ENCODE measurements at places on chromosomes 13 and 19.

DNA sequence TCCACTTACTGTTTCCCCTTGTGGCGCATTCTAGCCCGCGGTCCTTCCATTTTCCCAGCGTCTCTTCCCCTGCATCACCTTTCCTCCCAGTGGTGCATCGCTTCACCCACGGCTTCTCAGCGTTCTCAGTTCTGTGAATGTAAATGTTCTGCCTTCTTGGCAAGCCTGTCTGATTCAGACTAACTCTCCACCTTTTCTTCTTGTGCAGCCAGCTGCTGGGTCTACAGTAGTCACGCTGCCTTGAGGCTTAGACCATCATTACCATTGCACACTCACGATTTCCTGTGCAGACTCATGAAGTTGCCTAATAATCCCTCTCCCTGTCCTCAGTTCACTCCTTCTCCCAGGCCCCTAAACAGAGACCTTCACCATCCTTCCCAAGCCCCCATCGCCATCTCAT, 75.0 kb downstream of the DHRS12 start:
- no peak for DNase-seq

- DNase-seq, result no peak
These were observed 480 bp downstream of the GPR108 start for GRCh38 chr19:6736917-6737283.

GRCh38 chr13:111515635-111516034, 195.2 kb downstream of the TEX29 start:
- DNase-seq, result no peak

- no peak for DNase-seq
These were observed 133.9 kb upstream of the WASF3 start for GRCh38 chr13:26423629-26424028.

DNA sequence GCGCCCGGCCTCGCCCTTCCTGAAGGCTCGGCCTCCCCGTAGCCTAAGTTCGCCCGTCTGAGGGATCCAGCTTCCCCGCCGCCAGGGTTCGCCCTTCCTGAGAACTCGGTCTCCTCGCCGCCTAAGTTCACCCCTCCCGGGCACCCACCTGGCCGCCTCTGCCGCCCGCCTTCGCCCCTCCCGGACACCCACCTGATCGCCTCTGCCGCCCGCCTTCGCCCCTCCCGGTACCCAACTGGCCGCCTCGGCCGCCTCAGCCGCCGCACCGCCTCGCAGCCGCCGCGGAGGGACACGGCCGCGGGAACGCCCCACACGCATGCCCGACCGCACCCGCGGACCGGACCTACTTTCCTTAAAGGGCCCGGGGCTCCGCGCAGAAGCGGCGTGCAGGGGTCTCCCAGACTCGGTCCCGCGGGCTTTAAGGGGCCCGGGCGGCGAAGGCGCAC, at the start of gene MOB3A:
MOB3A (minus strand) TSS at position 293 of the 446 bp plus-strand sequence. CDS start 17,766 bp downstream, outside the sequence.
- DNase-seq, result peak; percentile 89

GRCh38 chr13:36880961-36881360, 39.1 kb downstream of the SMAD9 start:
- no peak for DNase-seq

- no peak for DNase-seq
These were observed 49.0 kb downstream of the FREM2 start for GRCh38 chr13:38735665-38736440.

DNA sequence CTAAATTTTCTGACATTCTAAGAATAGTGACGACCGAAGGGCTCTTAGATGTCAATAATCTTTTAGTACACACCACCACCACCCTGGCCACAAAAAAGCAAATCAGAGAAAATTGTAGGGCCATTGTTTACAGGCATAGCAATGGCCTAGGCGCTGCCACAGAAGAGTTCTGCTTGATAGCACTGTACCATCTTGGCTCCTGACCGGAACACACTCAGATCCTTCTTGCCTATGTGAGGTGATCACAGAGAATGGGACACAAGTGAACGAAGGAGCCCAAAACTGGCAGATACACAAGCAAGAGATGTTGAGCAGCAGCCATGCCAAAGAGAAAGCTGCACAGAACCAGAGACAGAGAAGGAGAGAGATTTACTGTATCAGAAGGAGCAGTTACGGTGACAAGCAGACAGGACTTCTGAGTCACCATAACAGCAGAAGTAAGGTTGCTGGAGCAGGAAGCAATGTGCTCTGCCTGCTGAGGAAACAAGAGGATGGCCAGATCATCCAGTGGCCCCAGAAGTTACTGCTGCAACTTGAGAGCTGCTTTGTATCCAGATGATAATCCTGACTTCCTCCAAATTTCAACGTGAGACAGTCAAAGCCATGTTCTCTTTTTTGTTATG, 105.2 kb downstream of the SLITRK6 start:
- DNase-seq, result no peak

GRCh38 chr19:41993612-41994483, at the start of gene ATP1A3:
Gene ATP1A3 (minus strand): TSS chr19:41994230. CDS start chr19:41994076, 154 bp downstream.
- peak; percentile 71 for DNase-seq

DNA sequence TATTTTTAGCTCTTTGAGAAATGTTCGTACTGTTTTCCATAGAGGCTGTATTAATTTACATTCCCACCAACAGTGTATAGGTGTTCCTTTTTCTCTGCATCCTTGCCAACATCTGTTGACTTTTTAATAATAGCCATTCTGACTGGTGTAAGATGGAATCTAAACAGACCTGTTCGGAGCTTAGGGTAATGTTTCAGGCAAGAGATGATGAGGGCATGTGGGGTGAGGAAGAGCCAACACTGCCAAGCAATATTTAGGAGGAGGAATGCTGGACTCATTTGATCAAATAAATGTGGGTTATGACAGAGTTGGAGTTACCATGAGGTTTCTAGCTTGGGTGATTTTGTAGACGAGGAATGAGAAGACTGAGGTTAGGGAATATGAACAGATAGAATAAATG, 382.9 kb downstream of the KLF12 start:
- no peak for DNase-seq

- no peak for DNase-seq
These were observed 21.8 kb downstream of the MTRF1 start for GRCh38 chr13:41241626-41242025.

GRCh38 chr13:70723732-70724131, 615.5 kb upstream of the KLHL1 start:
- DNase-seq, result no peak

GRCh38 chr13:77476456-77476855, 59.0 kb upstream of the SCEL start:
- no peak for DNase-seq

DNA sequence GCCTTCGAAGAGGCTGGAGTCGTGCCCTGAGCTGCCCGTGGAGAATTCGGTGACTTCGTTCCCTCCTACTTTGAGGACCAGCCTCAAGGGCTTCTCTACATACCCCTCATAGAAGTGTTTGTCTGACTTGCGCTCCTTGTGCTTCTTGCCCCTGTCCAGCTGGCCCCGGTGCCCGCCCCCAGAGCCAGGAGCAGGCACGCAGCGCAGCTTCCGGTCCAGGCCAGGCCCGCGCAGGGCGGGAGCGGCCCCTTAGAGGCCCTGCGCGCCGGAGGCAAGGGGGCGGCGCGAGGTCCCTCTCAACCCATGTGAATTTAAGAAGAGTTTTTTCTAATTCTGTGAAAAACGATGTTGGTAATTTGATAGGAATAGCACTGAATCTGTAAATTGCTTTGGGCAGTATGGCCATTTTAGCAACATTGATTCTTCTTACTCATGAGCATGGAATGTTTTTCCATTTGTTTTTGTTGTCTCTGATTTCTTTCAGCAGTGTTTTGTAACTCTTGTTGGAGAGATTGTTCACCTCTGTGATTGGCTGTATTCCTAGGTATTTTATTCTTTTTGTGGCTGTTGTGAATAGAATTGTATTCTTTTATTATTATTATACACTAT, 46.9 kb upstream of the SOX21 start:
- no peak for DNase-seq

GRCh38 chr19:47430041-47430802, 10.9 kb upstream of the MEIS3 start:
- DNase-seq, result no peak

- DNase-seq, result no peak
These were observed 810 bp downstream of the GPR180 start for GRCh38 chr13:94602467-94602866.

DNA sequence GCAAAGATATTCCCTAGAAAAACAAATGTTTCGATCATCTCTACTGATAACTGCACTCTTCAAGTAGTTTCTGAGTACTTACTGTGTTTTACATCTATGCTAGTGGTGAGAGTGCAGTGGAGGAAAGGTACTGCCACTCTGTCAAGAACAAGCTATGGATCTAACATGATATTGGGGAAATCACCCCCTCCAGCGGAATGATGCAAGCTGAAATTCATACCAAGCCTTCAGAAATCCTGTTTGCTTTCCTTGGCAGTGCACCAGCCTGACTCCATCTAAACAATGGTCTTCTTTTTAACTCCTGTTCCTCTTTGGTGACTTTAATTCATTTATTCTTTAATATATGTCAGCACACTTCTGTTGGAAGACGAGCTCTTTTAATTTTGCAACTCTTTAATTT, 238.0 kb downstream of the PCDH9 start:
- no peak for DNase-seq

- DNase-seq, result no peak
These were observed 19.6 kb upstream of the C19orf33 start for GRCh38 chr19:38284422-38284821.

GRCh38 chr13:30580852-30581502, 36.7 kb upstream of the USPL1 start:
- no peak for DNase-seq

DNA sequence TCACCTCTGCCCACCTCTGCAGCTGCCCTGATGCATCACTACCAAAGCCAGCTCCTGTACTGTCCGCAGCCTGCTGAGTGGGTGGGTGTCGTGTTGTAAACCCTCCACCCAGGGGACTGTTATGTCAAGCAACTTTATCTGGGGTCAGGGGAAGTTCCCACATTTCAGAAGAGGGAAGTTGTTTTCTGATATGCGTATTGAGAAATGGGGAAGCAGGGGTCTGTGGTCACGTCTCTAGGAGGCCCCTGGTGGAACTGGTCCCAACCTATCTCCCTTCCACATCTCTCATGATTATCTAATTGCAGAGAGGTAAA, 31.2 kb downstream of the CLEC17A start:
- DNase-seq, result no peak

DNA sequence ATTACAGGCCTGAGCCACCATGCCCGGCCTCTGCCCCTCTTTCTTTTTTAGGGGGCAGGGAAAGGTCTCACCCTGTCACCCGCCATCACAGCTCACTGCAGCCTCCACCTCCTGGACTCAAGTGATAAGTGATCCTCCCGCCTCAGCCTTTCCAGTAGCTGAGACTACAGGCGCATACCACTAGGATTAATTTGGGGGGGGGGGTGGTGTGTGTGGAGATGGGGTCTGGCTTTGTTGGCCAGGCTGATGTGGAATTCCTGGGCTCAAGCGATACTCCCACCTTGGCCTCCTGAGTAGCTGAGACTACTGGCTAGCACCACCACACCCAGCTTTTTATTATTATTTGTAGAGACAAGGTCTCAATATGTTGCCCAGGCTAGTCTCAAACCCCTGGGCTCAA, 4.2 kb downstream of the APOE start:
- no peak for DNase-seq

DNA sequence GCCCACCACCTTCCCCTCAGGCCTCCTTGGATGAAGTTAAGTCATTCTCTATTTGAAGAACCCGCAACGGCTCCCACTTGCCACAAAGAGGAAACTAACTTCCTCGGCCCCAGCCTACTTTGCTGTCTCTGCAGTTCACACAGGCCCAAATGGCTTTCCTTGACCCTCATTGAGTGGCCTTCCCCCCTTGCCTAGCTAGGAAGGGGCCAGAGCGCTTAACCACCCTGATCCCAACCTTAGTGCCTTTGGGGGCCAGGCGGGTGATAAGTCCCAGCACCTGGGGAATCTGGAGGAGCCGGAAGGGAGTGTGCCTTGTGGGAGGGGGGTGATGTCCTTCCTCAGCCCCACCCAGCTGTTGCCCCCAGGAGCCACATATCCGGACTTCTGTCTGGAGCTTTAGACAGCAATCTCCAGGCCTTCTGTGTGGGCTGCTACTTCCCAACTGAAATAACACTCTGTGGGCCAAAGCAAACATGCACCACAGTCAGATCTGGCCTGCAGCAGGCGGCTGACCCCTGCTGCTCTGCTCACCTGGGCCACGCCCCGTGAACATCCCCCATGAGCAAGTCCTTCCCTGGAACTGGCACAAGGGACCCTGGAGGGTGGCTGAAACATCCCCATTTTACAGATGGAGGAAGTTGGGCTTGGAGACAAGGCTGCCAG, 10.5 kb downstream of the NECTIN2 start:
- DNase-seq, result no peak

GRCh38 chr19:5282901-5283300, 57.7 kb downstream of the PTPRS start:
- DNase-seq, result no peak

- no peak for DNase-seq
These were observed 225.8 kb downstream of the OXGR1 start for GRCh38 chr13:96768524-96768923.

DNA sequence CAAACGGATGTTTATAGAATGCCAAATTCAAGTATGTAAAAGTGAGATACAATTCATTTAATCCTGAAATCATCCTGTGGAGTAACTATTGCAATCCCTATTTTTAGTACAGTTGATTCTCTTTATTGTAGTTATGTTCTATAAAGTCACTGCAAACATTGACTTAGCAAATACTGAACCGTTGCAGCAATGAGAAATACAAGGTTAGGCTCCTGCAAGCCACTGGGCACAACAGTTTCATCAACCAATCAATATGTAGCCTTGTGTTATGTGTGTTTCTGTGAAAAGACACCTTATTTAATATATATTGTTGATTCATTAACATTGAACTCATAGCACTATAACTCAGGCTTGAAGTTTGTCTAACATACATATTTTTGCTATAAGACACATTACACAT, 174.4 kb downstream of the DCT start:
- DNase-seq, result no peak

- no peak for DNase-seq
These were observed 11.2 kb upstream of the KCNC3 start for GRCh38 chr19:50340331-50340730.

DNA sequence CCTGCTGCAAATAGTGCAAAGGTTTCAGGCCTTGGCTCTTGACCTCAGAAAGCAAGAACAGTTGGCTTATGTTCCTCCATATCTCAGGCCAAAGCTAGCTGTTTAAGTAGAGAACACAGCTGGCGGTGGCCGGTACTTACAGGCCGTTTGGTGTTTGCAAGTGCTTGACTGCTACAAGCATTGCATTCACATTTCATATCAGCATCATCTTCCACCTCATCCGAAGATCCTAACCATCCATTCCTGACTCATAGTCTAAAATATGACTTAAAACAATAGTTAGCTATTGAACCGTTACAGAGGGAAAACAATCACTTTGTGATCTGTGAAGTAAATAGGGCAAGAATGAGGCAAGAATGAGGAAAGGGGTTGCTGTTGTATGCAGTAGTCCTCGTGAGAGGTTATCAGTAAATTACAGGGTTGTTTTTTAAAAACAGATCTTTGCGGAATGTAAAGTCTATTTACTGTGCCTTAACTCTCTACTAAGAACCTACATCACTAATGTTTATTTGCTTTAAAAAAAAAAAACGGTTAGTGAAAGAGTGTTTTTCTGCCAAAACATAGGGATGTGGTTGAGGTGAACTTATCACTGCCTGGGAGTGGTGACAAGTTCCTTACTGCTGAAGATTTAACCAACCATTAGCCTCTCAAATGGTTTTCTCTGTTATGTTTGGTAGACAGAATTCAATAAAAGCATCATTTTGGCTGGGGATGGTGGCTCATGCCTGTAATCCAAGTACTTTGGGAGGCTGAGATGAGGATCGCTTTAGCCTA, 21.6 kb upstream of the WDR88 start:
- DNase-seq, result no peak
